ENCODE measurements at places on chromosomes 4 and X. TPM values are rescaled to one million over a fixed set of nuclear protein-coding genes. Genes with fewer than 3 reads are reported as not detected.

Gene ZFYVE28
- 4.4 TPM for total RNA-seq

Gene OSTC
- 35.1 TPM for total RNA-seq

Gene SMIM10
- total RNA-seq = 11.1 TPM

Gene PAGE2B
- total RNA-seq = not detected

Gene CTAG1A
- total RNA-seq = not detected

Gene TMPRSS11B
- not detected for total RNA-seq

Gene MAML3
- 3.2 TPM for total RNA-seq

Gene DYNLT3
- total RNA-seq = 22.9 TPM

Gene FANCB
- total RNA-seq = 1.1 TPM

Gene SLC26A1
- 0.36 TPM for total RNA-seq

Gene FOXP3
- total RNA-seq = 0.09 TPM

Gene COL4A6
- 14.9 TPM for total RNA-seq

Gene ZMAT1
- 9.6 TPM for total RNA-seq

Gene ELK1
- 24.3 TPM for total RNA-seq

Gene MAGEA2B
- not detected for total RNA-seq

Gene MAGEB2
- not detected for total RNA-seq

Gene ELF4
- total RNA-seq = 3.4 TPM

Gene P2RY4
- total RNA-seq = not detected

Gene SUPT20HL2
- not detected for total RNA-seq

Gene SYP
- 2.1 TPM for total RNA-seq

Gene TCEAL7
- 9.3 TPM for total RNA-seq

Gene AADAT
- 2.1 TPM for total RNA-seq

Gene ERAS
- total RNA-seq = not detected

Gene TRIM75
- total RNA-seq = not detected

Gene SULT1E1
- total RNA-seq = not detected

Gene GCNA
- 1.4 TPM for total RNA-seq

Gene TRMT10A
- total RNA-seq = 3.5 TPM

Gene TNMD
- not detected for total RNA-seq

Gene EDA2R
- total RNA-seq = 0.74 TPM

Gene TRPC3
- total RNA-seq = 0.28 TPM

Gene HSFX3
- total RNA-seq = not detected

Gene CT55
- not detected for total RNA-seq

Gene CHST7
- 14.3 TPM for total RNA-seq

Gene CHRDL1
- 11.9 TPM for total RNA-seq

Gene STPG2
- 0.74 TPM for total RNA-seq

Gene PFKFB1
- total RNA-seq = not detected
